ENCODE measurements at places on chromosomes 16 and 17.

DNA sequence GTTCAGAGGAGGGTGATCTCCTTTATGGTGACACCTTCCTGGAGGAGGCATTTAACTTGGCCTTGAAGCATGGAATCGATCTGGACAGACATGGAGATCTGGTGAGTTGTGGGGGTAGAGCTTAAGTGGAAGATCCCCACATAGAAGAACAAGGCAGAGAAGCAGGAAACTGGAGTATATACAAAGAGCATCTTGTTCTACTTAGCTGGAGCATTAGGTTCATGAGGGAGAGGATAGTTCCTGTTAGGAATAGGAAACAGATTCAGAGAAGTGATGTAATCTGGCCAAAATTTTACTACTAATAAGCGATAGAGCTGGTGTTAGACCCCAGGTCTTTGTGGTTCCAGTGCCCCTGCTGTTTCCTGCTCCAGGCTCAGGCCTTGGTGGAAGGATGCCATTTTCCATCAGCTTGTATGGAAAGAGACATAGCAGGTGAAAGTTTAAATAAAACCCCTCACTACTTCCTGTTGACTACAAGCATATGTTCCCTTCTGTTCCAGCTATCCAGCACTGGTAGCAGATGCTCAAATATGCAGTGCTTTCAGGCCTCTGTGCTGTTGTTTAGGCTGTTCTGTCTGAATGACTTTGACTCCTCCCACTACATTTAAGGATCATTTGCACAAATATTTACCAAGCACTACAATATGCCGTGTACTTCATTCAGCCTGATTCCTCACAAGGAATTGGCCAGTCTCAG lies 9.4 kb downstream of the RPAIN start:
- no peak for DNase-seq

DNA sequence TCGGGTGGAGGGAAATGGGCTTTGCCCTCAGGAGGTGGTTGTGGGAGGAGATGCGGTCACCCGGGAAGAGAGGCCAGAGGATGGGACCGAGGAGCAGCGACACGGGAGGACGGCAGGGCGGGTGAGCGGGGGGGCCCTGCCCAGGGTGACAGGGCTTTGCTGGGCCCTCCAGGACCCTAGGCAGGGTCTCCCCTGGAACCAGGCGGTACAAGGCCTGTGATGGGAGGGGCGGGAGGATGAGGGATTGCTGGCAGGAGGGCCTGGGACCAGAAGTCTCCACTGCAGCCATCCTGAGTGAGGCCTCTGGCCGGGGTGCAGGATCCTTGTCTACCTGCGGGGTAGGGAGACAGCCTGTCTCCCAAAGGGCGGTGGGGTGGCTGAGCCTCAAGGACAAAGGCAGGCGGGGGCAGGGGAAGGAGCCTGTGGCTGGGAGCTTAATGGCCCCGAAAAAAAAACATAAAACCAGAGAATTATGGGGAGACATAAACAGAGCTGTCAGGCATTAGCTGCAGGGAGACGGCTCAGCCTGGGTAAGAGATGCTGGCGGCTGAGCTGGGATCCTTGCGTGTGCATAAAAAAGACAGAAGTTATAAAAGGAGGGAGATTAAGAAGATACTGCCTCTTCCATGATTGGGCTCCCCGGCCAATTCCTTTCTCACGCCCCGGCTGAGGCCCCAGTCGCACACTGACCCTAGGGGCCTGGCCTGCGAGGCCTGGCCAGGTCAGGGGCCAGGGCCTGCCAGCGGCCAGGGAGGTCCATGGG lies 66.7 kb downstream of the SREBF1 start:
- DNase-seq, result no peak

- DNase-seq, result no peak
These were observed 6.3 kb downstream of the CDH5 start for GRCh38 chr16:66372898-66373155.

DNA sequence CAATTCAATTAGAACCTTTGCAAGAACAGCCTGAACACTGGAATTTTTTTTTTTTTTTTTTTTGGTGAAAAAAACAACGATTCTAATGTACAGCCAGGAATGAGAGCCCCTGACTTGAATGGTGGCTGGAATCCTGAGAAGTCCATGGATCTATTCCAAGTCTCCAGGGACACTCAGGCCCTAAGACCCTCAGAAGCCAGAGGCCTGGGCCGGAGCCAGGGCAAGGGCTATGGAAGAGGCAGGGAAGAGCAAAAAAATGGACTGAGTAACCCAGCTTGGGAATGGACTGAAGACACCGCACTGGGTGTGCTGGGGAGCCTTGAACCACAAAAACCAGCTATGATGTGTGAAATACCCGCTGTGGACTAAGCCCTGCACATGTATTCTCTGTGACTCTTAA lies 60.3 kb upstream of the LHX1 start:
- DNase-seq, result no peak

- no peak for DNase-seq
These were observed 23.1 kb downstream of the CDC42EP4 start for GRCh38 chr17:73288534-73289302.

- no peak for DNase-seq
These were observed 23.0 kb upstream of the CDR2 start for GRCh38 chr16:22397464-22397863.

DNA sequence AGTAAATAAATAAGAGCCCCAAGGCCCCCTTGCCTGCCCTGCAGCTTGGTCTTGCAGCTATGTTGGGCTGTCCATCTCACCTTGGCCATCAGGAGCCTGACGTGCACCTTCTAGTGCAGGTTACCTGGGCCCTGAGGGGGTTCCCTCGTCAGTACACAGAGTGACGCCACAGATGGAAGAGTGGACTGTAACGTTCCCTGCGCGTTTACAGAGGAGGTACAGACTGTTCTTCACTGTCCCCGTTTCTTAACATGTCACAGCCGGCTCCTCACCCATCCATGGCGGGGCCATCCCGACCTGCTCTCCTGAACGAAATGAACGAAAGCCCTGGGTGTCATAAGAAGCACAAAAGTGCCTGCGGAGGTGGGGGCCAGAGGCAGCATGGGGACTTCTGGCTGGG lies 15.9 kb upstream of the FASN start:
- peak; percentile 6 for DNase-seq

- no peak for DNase-seq
These were observed 18.1 kb upstream of the ARL2BP start for GRCh38 chr16:57226701-57227621.

- no peak for DNase-seq
These were observed 16.9 kb upstream of the GAS7 start for GRCh38 chr17:10215286-10215685.

DNA sequence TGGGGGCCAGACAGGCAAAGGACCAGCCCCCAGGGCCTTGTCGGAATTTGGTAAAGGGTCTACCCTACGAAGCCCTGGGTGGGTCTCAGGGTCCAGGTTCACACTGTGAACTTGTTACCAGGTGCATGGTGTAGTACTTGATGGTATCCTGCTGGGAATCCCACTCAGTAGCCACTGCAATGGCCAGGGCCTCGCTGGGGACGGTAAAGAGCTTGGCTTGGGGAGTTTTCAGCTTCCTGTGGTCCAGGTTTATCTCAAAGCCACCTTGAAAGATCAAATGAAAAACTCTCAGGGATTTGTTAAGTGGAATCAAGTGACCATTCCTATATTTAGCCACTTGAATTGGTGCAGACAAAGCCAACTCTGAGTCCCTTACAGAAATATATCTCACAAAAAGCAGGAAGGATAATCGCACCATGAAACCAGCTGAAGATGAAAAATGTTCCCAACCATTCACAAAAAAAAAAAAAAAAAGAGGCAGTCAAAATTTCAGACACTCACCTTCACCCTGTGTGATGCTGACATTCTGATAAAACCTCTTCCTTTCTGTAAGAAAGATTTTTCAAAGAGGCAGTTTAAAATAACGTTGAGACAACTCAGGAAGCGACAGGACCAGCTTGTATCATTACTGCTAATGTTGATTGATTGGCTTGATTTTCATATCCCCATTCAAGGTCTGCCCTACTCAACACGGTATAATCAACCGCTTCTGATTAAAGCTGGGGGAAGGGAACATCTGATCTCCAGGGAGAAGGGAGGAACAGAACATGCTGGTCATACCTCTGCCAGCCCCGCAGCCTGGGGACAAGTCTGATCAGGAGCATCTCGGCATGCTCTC lies 10.6 kb downstream of the ATPAF2 start:
- DNase-seq, result no peak

DNA sequence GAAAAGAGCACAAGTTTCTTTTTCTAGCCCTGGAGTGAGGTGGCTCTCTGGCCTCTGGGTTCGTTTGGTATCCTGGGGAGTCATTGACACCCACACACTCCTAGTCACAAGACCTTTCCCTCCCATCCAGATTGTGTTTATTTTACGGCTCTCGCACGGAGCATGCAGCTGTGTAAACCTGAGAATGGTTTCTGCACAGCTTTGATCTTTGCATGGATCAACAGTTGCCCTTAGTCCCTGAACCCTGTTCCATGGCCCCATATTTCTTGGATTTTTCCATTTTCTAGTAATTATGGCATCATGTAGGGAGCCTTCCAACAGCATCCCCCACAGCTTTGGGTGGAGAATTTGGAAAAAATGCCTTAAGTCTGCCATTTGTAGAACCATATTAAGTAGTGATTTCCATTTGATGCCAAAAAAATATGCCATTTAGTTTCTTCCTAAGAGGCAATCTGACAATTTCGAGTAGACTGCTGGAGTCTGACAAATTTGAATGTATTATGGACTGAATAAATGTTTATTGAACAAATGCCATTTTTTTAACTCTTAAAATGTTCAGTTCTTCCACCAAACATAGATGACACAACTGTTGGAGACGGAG lies 197.7 kb downstream of the WWOX start:
- DNase-seq, result no peak

DNA sequence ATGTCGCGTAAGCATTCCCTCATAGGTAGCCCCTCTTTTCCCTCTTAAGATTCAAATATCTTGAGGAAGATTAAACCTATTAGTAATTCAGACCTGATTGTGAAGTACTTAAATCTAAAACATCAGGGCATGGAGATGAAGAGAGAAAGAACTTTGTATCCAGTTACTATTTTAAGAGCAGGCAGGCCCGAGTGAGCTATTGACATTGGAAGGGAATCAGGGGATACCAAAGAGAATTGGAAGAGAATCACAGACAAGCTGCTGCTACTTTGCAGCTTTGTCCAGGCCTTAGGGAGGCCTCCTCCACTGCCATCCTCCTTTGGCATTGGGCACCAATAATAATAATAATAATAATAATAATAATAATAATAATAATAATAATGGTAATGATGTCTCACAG lies 170.5 kb downstream of the MRTFB start:
- no peak for DNase-seq

DNA sequence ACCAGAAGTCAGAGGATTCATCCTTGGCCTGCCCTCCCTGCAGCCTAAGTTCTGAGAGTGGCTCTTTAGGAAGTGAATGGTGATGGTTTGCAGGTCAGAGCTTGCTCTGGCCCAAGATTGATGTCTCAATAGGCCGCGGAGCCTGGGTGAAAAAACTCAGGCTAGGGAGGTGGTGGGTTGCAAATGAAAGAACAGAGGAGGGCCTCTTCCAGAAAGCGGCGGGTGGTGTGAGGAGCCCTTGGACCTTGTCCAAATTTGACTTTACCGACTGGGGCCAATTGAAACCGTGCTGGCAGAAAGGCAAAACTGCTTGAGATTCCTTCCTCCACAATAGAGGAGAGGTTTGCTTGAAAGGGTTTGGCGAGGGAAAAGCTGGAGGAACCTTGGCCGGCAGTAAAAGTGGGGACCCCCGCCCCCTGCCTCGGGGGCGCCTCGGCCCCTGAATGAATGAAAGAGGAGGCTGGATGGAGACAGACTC lies 331.3 kb downstream of the SEC14L1 start:
- peak; percentile 84 for DNase-seq

GRCh38 chr16:79864032-79864780 lies 263.7 kb upstream of the MAF start:
- DNase-seq, result no peak

DNA sequence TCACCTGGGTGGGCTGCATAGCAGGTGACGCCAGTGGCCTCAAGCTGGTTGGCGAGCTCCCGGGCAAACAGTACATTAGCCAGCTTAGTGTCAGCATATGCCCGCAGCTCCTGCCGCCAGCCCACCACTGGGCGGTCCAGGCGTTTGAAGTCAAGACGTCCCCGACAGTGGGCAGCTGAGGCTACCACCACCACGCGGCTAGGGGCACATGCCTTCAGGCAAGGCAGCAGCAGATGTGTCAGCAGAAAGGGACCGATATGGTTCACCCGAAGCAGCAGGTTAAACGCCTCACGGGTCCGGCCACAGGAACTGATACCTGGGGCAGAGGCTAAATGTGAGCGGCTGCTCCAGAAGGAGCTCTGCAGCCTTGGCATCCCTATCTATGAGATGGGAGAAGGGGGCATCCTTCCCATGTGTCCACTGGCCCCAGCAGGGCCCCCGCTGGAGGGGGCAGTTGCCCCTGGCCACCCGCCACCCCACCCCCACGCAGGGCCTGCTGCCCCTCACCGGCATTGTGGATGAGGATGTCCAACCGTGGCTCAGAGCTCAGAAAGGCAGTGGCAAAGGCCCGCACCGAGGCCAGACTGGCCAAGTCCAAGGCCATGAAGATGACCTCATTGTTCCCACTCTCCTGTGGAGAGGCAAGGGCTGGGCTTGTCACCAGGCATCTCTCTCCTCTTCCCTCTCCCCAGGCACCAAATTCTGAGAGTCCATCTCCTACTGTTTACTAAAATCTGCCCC lies 1.7 kb downstream of the DHRS13 start:
- no peak for DNase-seq

DNA sequence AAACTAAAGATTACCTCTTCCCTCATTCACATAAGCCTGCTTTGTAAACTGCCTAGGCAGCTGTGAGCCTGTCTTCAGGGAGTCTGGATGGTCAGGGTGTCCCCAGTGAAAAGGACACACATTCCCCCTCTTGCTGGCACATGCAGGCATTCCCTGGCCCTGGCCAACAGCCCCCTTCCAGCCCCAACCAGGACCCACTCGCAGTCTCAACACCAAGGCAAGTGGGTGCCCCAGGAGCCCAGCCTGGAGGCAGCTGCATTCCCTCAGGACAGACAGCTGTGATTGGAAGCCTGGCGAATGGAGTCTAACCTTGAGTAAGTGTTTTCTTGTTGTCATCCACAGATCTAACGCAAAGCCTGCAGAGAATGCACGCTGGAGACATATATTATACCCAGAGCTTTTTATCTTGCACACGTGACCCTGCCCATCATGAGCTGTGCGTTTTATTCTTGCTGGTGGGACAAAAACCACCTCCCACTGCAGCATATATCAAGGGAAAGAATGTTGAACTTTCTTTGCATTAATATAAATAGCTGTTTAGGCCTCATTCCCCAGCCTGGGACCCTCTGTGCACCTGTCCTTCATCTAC lies 95.0 kb upstream of the LHX1 start:
- no peak for DNase-seq

DNA sequence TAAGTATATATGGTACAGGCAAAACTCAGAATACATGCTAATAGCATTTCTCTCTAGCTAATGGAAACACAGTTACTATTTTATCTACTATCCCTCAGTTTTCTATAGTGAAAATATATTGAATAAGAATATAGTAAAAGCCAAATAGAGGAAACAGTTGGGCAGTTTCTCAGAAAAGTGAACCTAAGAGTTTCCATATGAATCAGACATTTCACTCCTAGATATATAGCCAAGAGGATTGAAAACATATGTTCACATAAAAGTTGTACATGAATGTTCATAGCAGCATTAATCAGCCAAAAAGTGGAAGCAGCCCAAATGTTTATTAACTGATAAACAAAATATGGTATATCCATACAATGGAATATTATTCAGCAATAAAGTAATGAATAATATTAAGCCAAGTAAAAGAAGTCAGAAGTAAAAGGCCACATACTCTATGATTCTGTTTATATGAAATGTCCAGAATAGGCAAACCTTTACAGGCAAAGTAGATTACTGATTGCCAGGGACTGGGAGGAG lies 134.6 kb downstream of the CYB561 start:
- DNase-seq, result no peak

GRCh38 chr17:6696906-6697305 lies 16.3 kb downstream of the SLC13A5 start:
- DNase-seq, result no peak
